ENCODE measurements at places on chromosomes 6 and 20.

- DNase-seq, result no peak
Observed at GRCh38 chr6:121223930-121224329, 110.3 kb downstream of the TBC1D32 start.

- no peak for DNase-seq
Observed at GRCh38 chr6:7671076-7671475, 54.8 kb upstream of the BMP6 start.

DNA sequence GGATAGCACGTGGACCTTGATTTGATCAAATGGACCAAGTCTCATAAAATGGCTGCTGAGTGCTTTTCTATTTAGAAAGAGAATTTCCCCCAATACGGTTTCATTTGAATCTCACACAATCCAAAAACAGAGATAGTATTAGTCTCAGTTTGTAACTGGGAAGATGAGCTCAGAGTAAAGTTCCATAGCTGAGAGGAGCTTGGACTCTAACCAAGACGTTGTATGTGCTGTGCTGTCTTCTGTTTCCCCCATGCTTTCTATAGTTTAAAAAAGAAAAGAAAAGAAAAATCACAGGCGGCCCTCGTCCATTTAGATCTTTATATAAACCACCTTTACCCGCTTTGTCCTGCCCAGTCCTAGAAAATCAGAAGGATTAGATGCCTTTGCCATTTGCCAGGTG is 58.1 kb downstream of the AKAP12 start:
- DNase-seq, result no peak

DNA sequence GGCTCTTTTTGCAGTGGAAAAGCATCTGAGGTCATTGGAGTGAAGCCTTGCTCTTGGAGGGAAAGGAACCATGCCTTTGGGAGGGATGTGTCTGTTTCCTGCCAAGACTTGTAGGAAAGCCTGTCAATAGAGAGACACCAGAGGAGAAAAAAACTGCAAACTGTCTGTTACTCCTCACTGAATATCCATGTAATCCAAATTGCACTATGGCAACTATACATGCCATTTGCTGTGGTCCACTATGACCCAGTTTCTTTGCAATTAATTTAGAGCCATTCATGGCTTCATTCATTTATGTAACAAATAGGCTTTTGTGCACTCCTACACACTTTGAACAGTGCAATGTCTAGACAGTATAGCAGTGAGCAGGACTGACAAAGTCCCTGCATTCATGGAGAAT is 296.5 kb downstream of the SLC35F1 start:
- DNase-seq, result no peak

DNA sequence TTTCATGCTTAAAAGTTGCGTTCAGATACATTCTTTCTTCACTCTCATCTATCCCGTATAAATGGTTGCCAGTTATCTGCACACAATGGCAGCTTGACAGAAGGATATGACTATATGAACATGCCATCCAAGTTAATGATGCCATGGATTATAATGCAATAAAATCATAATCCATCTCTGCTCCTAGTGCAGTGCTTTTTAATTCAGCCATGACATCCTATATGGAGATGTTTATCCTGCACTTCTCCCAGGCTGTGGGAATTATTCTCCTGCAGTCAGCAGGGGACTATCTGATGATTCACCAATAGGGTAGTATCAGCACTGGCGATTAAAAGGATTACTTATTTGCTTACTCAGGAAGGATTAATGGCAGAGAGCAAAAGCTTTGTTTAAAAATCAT is 273.8 kb downstream of the SAMD5 start:
- DNase-seq, result no peak

DNA sequence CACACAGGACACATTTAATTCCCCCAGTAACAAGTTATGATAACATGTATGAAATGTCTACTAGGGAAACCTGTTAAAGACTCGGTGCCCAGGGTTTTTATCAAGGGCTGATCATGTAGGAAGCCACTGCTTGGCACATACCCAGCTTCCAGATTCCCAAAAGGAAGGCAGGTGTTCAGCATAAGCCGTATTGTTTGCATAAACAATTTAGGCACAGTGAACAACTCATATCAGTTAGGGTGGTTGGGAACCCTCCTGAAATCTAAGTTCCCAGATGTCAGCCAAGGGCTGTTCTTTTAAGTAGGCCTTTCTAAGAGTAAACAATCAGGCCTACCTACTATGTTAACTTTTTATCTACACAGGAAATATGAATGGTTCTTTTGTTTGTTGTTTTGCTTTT is 74.1 kb downstream of the ASXL1 start:
- no peak for DNase-seq
